Ovary (tissue), 10 donors: ENCODE measurements at places on chromosomes 5 and 9. TPM values are rescaled to one million over a fixed set of nuclear protein-coding genes. Genes with fewer than 3 reads are reported as not detected.

PCDHGB3 gene
- total RNA-seq = 4.5 TPM

WDR38 gene
- total RNA-seq = not detected

MEGF10 gene
- total RNA-seq = 0.50 TPM

FOXD4 gene
- total RNA-seq = 0.23 TPM

NEUROG1 gene
- not detected for total RNA-seq

MROH2B gene
- total RNA-seq = not detected

NUTM2F gene
- not detected for total RNA-seq

FAXDC2 gene
- 15.2 TPM for total RNA-seq

SPINK6 gene
- not detected for total RNA-seq

SLC45A2 gene
- not detected for total RNA-seq

MEF2C gene
- total RNA-seq = 27.2 TPM

GKAP1 gene
- total RNA-seq = 21.7 TPM

GRM6 gene
- total RNA-seq = not detected

FAM153A gene
- 12.4 TPM for total RNA-seq

DNA sequence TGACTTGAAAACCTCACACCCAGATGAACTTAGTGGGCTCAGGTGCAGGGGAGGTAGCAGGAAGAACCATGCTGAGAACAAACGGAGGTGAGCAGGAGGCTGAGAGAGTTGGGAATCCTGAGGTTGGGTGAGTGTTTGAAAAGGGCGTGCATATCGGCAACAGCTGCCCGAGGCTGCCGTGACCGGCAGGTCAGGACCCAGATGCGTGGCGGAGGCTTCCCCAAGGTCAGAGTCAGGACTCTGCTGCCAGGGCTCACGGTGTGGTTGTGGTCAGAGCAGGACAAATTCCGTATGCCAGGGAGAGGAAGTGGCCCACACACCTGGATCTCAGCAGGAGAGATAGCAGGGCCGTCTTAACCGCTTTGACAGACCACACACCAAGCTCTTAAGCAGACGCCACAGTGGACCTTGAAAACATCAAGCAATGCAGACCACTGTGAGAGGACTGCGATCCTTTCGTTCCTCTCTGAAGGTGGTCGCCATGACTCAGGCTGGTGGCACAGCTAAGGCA lies 43.1 kb downstream of the ADAMTS16 start:
- no peak for DNase-seq

DNA sequence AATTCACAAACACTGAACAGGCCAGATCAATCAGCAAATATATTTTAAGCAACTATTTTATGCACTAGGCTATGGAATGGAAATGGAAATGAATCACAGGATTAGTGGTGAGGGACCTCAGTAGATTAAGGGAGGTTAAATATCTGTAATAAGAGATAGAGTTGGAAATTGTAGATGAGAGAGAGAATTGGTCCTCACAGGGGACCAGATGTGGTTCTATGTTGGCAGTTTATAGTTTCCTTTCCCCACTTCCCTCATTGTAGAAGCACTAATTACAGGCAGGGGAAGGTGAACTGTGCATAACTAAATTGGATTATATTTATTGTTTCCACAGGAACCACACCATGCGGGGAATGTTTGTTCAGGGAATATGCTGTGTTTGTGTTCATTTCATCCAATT lies 496.2 kb downstream of the ARHGEF28 start:
- no peak for DNase-seq

- DNase-seq = no peak
Measured at GRCh38 chr5:181111010-181111409, 20.0 kb downstream of the OR2V1 start.

DNA sequence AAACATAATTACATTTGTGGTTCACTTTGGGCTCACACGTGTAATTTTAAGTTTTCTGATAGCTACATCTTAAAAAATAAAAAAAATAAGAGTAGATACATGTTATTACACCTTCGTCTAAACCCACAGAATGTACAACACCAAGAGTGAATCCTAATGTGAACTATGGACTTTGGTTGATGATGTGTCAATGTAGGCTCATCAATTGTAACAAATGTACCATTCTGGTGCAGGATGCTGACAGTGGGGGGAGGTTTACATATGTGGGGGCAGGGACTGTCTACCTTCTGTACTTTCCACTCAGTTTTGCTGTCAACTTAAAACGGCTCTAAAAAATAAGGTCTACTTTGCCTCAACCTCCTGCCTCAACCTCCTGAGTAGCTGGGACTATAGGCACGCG lies 2.5 kb upstream of the RECK start:
- DNase-seq = no peak

DNA sequence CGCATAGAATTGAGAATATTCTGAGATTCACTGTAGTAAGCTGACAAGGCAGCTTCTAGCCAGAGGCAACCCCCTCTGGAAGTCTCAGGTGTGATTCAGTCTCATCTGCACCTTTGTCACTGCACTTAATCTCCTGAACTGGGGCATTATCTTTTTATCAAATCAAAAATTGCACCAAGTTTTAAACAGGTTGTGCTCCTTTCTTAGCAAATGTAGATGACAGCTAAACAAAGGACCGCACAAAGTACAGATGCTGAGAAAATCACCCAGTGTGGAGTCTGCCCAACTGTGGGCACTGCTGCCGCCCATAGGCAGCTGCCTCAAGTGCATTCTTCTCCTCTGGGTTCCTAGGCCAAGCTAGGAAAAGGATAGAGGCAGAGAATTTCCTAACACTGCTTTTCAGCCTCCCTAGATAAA lies 51.1 kb downstream of the STARD4 start:
- no peak for DNase-seq

DNA sequence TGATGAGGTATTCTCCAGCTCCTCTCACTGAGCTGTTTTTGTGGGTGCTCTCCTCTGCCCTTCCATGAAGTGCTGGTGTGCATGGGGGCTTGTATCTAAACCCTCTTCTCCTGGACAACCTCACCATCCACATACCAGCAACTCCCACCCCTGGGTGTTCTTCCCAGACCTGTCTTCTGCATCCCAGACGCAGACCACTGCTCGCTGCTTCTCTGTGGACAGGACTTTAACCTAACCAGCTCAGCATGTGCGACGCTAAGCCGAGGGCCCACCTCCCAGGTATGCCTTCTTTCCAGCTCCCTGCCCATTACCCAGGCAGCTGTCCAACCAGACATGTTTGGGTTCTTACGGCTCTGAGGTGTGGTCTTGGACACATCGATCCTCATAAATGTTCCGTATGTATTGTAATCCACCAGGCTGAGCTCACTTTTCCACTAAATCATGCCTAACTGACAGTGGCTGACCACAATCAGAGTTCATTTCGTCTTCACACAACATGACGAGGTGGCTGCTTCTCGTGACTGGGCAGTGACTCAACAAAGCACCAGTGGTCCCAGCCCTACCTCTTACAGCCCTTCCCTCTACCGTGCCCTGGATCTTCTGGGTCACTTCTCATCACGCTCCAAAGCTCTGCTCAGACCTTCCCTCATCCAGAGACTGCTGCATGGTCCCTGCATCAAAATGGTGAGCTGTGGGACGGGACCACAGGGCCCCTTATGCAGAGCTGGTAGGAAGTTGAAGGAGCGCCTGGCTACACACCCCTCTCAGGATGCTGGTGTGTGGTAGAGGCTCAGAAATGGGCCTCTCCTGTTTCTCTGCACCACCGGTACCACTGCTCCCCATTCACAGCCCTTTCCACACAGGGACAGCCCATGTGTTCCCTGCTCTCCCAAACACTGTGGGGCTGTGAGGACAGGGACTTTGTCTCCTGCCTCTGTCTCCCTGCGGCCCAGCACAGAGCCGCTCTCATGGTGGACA lies 9.6 kb upstream of the PTGES2 start:
- DNase-seq = no peak

DNA sequence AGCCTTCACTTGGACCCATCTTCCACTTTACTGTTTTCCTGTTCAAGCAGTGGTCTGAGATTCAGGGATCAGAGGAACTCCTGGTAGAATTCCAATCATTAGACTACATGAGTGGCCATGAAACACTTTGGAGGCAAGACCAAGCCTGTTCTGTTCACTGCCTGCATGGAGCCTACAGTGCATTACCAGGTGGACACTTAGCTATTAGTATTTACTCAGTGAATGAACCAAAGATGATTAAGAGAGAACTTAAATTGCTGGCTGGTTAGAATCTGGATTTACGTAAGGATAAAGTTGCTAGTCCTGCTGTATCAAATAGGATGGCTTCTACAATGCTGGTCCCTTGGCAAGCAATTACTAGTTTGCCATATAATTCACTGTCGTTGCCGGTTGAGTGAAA lies 245.5 kb downstream of the ARRDC3 start:
- DNase-seq = no peak

GRCh38 chr9:33379666-33380389 lies 22.5 kb downstream of the AQP7 start:
- DNase-seq = no peak

GRCh38 chr9:120438836-120439546 lies 141.0 kb downstream of the CDK5RAP2 start:
- no peak for DNase-seq

- peak; percentile 10 for DNase-seq
Measured at GRCh38 chr5:134138416-134139376, 24.2 kb downstream of the TCF7 start.

DNA sequence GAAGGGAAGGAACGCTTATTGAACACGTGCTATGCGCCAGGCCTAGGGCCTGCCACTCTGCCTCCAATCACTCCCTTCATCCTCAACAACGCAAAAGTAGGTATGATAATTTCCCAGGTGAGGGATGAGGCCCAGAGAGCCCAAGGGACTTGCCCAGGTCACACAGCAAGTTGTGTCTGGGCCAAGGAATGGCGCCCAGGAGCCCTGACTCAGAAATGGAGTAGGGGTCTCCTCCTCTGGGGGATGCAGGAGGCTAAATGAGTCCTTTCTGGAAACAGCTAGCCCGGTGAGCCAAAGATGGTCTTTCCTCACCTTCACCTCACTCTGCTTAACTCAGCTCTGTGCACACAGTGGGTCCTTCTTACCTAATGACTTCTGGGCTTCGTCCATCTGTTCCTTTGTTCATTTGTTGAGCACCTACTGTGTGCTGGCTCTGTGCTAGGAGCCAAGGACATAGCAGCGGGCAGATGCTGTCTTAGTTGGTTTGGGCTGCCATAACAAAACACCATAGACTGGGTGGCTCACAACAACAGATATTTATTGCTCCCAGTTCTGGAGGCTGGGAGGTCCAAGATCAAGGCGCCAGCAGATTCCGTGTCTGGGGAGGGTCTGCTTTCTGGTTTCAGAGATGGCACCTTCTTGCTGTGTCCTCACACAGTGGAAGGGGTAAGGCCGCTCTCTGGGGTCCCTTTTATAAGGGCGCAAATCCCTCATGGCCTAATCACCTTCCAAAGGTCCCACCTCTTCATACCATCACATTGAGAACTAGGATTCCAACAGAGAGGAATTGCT lies 22.3 kb upstream of the NEURL1B start:
- peak; percentile 19 for DNase-seq

- DNase-seq = no peak
Measured at GRCh38 chr5:160702934-160703333, 149.1 kb downstream of the ATP10B start.

GRCh38 chr9:37370282-37370681 lies 52.2 kb upstream of the GRHPR start:
- no peak for DNase-seq

DNA sequence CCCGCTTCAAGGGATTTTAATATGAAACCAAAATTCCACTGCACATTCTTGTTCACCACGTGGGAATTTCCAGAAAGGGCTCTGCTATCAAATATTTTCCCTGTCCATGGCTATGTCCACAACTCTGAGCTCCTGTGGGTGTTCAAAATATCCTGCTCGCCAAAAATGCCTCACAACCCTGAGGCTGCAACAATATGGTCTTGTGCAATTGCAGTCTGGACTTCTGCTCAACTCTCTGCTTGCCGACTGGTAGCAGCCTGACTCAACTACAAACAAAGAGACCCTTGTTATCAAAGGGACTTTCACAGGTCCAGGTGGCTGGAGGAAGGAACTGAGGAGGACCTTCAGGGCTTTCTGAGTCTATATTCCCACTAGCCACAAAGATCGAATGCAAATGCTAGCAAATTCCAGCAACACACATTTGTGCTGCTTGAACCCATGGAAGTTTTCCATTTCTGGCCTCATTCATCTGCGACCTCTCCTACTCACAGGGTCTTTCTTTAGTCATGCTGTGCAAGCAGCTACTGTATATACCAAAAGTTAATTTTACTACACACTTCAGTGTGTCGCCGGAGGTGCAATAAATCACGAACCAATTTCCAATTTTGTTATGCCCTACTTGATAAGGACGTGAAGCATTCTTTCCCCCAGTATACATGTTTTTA lies 169.2 kb upstream of the SLC30A5 start:
- peak; percentile 43 for DNase-seq

DNA sequence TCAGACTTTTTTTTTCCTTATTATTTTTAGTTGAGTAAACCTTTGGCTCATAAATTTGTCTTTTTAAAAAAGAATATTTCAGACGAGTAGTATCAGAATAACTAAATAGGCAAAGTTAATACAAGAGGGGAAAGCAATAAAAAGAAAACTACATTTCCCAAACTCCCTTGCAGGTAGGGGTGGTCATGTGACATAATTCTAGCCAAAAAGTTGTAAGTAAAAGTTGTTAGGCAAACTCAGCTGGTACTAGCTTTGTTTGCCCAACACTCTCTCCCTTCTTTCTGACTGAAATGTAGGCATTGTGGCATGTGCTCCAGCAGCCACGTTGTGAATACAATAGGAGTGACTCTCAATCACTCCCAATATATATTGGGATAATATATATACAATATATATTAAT lies 20.9 kb downstream of the GIN1 start:
- DNase-seq = no peak

GRCh38 chr5:168851902-168852321 lies 272.7 kb upstream of the PANK3 start:
- no peak for DNase-seq

- DNase-seq = no peak
Measured at GRCh38 chr5:1563051-1563461, 39.3 kb upstream of the LPCAT1 start.

DNA sequence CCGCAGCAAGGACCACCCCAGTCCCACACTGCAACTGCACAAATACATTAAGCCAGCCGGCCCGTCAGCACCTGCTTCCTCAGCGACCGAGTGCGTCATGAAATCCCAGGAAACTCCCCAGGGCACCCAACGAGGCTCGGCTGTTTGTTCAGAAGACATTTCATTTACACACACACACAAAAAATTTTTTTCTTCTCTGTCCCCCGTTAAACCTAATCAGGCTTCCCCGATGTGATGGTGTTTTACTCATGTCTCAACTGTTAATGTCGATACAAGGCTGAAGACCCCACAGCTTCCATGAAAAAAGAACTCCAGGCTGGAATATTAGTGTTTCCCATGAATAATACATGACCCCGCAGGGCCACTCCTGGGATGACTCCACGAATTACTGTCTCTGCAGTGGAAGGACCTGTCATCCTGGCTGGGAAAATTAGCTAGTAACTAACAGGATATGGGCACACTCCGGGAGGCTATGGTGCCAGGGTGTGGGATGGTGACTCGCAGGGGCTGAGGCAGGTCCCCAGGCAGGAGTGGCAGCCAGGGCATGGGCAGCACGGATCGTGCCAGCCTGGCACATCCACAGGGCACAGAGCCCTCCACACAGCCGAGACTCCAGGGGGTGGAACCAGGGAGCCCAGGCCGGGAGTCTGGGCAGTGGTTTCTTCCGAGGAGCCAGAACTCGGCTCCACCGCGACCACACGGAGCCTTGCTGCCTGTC lies 102.4 kb downstream of the VAV2 start:
- DNase-seq = no peak
